ENCODE measurements at places on chromosomes 3 and 15.

DNA sequence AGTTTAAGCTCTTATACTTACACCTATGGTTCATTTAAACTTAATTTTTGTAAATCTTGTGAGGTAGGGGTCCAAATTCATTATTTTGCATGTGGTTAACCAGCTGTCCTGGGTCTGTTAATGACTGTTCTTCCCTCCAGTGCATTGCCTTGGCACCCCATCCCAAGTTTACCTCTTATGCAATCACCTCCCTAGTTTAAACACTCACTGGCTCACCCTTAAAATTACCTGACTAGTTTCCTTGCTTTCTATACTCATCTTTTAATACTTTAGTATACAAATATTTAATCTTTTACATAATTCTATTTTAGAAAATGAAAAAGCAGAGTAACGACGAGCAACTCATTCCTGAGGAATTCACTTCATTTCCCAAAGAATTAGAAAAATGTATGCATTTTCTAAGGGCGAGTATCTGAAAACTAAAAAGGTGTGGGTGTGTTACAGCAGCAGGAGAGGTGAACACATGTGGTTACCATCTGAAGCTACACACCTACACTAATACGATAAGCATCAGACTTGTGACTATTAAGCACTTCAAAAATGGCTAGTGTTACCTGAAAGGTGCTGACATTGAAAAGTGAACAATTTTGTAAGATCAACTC lies 33.7 kb downstream of the TJP1 start:
- no peak for DNase-seq

- DNase-seq: no peak
Observed at GRCh38 chr3:128577711-128578110, 72.9 kb downstream of the RPN1 start.

GRCh38 chr3:66023738-66024385 lies 14.9 kb downstream of the MAGI1 start:
- no peak for DNase-seq

- no peak for DNase-seq
Observed at GRCh38 chr3:13537244-13537908, 11.5 kb upstream of the FBLN2 start.

DNA sequence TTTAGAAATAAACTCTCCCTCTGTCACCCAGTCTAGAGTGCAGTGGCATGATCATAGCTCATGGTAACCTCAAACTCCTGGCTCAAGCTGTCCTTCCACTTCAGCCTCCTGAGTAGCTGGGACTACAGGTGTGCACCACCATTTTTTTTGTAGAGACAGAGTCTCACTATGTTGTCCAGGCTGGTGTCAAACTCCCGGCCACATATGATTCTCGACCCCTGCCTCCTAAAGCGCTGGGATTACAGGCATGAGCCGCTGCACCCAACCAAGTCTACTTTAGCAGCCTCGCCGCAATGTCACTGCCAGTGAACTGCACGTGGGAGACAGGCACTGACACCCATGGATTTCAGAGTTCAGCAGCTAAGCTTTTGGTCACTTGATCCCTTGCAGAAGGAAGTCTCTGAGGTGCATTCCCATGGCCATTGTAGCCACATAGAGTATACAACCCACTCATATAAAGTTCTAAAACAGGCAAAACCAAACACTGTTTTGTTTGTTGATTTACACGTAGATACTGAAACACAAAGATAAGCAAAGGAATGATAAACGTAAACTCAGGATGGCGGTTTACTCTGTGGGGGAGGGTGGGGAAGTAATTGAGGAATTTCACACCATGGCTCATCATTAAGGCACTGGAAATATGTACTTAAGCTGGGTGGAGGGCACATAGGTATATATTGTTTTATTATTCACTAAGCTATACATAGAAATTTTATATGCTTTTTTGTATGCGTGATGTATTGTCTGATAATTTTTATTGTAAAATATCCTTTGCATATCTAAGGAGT lies 115.0 kb downstream of the MEX3B start:
- no peak for DNase-seq

- peak; percentile 43 for DNase-seq
Observed at GRCh38 chr3:15310491-15311370, 21.7 kb downstream of the SH3BP5 start.

- DNase-seq: no peak
Observed at GRCh38 chr15:77889009-77889806, 188.3 kb downstream of the TBC1D2B start.

DNA sequence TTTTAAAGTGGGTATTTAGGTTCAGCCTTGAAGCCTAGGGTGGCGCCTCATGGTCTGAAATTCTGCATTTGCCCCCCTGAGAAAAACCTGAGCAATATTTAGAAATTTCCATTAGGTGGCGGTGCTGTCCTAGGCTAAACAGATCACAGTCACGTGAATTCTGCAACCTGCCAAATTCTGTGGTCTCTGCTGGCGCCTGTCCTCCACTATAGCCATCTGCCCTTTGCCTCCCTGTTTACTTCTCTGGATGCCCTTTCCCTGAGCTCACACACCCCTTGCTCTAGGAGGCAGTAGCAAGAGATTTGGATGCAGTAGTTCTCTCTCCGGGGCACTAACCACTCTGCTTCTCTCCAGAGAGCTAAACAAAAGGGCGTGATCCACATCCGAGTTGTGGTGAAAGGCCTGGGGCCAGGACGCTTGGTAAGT lies 9.1 kb downstream of the MRPS11 start:
- DNase-seq: no peak

- no peak for DNase-seq
Observed at GRCh38 chr15:60895986-60896385, 333.1 kb downstream of the RORA start.

Data from DMS79 (cell line).